NCI-H2171 treated with DMSO at 0.1 percent for 48 hours (cell line): ENCODE measurements at places on chromosomes 16 and 17.

GRCh38 chr17:67635681-67636080, 82.1 kb upstream of the NOL11 start:
- DNase-seq, result no peak

DNA sequence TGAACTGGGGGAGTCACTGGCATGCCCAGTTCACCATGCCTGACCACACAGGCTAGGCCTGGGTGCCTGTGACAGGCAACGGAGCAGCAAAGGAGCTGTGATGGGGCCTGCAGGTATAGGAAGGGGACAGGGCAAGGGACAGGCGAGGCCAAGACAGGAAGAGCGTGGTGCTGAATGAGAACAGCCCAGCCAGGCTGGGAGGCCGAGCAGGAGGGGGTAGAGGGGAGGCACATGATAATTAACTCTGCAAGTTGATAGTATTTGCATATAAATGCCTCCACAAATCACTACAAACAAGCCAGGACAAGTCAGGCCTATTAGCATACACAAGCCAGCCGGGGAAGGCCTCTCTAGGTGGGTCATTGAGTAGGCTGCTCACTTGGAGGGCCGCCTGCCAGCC, 7.8 kb downstream of the ZFHX3 start:
- peak; percentile 13 for DNase-seq

DNA sequence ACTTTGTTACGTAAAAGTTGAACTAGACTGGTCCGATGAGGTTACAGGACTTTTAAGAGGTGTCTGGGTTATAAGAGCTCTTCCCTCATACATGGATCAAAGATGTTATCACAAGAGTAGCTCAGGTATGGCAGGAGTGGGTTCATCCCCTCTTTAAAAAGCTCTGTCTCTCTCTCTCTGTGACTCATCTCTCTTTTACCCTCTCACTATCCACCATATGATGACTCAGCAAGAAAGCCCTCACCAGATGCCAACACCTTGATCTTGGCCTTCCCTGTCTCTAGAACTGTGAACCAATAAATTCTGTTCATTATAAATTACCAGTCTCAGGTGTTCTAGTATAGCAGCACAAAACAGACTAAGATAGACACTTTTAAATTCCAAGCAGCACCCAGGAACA, 1.9 kb upstream of the CLEC19A start:
- DNase-seq, result peak; percentile 5

GRCh38 chr17:8146381-8147140, 5.6 kb downstream of the PER1 start:
- DNase-seq, result no peak

DNA sequence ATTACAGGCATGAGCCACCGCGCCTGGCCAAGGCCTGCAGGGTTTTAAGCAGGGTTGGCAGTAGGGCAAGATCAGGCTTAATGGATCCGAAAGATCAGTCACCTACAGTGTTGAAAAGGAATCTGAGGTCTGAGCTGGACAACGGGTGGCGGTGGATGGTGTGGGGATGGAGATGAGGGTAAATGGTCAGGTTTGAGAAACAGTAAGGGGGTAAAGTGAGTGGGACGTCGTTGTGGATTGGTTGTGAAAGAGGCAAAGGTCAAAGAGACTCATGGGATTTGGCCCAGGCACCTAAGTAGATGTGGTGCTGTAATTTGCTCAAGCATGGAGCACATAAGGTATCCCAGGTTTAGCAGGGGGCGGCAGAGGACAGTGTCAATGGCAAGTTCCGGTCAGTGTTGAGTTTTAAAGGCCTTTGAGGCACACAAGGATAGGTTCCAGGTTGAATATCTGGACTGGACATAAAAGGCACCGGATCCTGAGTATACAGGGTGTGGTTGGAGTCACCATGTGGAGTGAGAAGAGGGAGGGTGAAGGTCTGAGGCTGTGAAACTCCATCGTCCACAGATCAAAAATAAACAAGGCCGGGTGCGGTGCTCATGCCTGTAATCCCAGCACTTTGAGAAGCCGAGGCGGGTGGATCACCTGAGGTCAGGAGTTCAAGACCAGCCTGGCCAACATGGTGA, 1.1 kb upstream of the SLC16A5 start:
- no peak for DNase-seq

DNA sequence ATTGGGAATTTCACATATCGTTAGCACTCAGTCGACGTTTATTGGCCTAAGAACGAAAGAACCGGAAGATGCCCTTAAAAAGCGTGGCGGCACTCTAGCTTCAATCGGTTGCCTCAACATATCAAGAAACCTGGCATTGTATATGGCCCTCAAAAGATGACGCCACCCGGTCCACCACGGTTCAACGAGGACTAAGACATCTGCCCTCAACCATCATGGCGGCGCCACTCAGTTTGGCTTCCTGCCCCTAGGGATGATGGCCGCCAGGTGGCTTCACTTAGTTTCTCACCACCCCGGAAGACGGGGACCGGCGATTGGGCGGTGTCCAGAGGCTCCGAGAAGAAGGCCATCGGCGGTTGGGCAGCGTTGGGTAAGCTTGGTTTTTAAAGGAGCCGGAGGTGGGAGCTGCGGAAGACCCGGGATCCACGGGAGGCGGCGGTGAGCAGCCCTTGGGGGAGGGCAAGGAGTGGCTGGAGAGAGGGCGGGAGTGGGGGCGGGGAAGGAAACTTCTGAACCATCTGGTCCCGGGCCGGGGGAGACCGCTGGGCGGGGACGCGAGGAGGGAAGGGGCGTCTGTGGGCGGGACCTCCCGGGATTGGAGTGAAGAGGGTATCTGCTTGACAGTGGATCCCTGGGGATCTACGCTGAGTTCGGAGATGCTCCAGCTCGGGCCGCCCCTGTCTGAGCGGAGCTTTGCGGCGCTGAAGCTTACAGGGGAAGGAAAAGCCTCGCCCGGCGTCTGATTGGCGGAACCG, at the start of gene PRR14:
Gene PRR14 (plus strand): TSS at position 592 of the 755 bp plus-strand sequence. CDS start 686 bp downstream, outside the sequence.
- DNase-seq, result peak; percentile 99

DNA sequence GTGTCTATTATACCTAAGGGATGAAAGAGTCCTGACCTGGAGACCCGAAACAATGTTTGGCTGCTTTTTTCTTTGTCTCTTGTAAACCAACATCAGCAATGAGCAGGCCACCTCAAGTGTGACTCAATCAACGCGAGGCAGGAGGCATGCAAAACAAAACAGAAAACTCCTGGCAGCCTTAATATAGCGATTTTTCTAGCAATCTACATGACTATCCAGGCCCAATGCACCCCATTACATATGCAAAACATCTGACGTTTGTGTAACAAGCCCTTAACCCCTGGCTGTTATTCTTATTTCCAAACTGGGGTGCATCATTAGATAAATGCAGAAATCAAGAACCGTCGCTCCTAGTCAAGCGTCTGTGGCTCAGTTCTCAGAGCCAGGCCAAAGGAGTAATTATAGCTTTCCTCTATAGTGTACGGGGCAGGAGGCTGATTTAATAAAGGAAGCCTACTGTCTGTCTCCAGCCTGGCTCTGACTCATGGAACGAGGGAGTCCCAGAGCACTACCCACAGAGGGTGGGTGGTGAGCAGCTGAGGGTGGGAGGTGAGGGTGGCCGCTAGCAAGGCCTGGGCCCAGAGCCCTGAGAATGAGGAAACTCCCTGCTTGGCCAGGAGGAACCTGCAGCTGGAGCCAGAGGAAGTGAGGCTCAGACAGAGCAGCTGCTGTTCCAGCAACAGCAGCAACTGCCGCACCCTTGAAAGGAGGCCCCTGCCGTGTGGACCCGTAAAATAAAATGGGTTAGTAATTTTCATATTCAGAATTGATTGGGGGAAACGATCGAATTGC, 43.9 kb downstream of the CHD9 start:
- DNase-seq, result peak; percentile 84

- DNase-seq, result no peak
Measured at GRCh38 chr17:66443166-66443565, 140.8 kb downstream of the PRKCA start.

GRCh38 chr17:29930409-29931010, 482 bp upstream of the SSH2 start:
- peak; percentile 90 for DNase-seq

DNA sequence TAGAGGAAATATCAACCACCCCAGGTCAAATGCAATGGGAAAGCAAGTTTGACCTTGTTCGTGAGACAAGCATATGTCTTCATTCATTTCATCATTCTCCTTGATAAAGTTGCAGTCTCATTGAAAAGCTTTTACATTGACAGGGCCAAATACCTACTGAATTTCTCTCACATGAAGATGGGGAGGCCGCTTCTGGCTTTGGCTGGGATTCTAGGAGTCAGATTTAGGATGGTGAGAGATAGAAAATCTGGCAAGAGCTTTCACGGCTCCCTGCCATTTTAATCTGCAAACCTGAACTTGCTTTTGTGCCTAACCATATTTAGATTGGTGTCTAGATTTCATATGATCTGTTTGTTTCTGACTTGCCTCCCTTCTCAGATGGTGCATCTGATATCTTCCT, 88.0 kb downstream of the TMEM100 start:
- no peak for DNase-seq

DNA sequence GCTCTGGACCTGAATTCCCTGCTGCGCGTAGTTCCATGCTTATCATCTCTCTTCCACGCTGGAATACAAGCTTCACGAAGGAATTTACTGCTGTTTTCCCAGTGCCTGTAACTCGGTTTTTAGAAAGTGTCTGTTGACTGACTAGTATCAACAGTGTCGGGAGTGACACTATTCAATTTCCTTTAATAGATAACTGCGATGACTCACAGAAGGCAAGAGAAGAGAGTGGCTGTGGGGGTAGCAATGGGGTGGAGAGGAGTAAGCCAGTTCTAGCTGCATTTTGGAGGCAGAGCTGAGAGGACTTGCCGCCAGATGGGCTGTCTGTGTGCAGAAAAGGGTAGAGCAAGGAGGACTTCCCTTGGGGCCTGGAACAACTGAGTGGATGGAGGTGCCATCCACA, 25.2 kb downstream of the B4GALNT2 start:
- no peak for DNase-seq

- peak; percentile 58 for DNase-seq
Measured at GRCh38 chr16:1105888-1106620, 10.0 kb upstream of the C1QTNF8 start.

- DNase-seq, result no peak
Measured at GRCh38 chr16:68179196-68179795, 56.6 kb downstream of the ESRP2 start.

DNA sequence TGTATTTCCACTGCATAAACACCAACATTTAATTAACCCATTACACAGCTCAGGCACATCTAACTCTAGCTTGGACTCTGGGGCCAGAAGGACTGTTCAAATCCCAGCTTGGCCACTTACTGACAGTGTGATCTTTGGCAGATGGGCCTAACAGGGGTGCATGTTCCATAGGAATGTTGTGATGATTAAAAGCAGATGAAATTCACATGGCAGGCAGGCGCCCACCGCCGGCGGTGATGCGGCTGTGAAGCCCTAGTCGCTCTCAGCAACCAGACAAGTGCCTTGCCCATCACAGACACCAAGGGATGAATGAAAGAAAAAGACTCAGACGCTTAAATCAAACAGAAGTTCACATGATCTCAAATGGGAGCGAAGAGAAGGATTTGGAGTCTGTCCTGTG, 84.6 kb upstream of the WSB1 start:
- DNase-seq, result no peak

DNA sequence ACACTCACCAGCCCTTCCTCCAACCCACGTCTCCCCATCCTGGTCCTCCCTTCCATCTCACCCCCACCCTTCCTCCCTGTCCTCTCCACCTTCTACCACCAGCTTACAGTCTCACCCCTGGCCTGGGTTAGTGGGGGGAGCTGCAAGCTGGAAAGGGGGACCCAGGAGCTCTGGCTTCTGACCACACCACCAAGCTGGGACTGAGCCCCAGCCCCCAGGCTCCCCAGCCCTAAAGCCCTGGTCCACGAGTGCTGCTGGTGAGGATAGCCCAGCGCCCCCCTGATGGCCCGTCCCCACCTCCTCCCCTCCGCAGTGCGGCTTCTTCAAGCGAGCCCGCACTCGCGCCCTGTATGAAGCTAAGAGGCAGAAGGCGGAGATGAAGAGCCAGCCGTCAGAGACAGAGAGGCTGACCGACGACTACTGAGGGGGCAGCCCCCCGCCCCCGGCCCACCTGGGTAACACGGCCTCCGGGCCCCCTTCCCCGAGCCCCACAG, 7.2 kb upstream of the PDK2 start:
- DNase-seq, result no peak

DNA sequence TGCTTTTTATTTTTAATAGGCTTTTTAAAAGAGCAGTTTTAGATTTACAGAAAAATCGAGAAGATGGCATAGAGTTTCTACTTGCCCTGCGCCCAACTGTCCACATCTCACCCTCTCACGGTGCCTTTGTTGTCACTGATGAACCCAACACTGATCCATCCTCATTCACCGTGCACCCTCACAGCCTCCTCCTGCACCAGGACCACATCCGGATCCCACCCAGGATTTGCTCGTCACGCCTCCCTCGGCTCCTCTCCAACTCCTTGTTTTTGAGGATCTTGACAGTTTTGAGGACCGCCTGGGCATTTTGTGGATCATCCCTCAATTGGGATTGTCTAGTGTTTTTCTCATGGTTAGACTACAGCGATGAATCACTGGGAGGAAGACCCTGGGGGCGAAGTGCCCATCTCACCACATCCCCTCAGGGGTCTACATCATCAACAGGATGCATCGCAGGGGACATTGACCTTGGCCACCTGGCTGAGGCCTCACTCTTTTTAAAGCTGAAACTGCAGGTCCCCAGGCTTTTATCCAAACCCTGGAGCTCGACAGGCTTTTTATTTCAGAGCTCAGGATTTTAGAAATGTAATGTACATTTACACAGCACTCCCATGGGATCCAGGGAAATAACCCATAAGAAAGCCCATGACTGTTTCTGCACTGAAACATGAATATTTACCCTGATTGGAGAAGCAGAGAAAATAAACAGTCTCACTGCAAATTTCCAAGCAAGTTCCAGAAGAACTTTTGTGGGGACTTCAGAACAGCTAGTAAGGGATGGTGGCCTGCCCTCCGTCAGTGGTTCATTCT, 71.8 kb upstream of the ZNF469 start:
- no peak for DNase-seq

GRCh38 chr17:6173653-6174052, 103.5 kb downstream of the WSCD1 start:
- no peak for DNase-seq
